H9 (cell line): ENCODE measurements at places on chromosomes 7 and 10. TPM values are rescaled to one million over a fixed set of nuclear protein-coding genes. Genes with fewer than 3 reads are reported as not detected.

- no peak for DNase-seq
Measured at GRCh38 chr7:156635529-156636385, 4.8 kb upstream of the RNF32 start.

- no peak for DNase-seq
Measured at GRCh38 chr10:5453749-5454489, 41.6 kb downstream of the NET1 start.

DNA sequence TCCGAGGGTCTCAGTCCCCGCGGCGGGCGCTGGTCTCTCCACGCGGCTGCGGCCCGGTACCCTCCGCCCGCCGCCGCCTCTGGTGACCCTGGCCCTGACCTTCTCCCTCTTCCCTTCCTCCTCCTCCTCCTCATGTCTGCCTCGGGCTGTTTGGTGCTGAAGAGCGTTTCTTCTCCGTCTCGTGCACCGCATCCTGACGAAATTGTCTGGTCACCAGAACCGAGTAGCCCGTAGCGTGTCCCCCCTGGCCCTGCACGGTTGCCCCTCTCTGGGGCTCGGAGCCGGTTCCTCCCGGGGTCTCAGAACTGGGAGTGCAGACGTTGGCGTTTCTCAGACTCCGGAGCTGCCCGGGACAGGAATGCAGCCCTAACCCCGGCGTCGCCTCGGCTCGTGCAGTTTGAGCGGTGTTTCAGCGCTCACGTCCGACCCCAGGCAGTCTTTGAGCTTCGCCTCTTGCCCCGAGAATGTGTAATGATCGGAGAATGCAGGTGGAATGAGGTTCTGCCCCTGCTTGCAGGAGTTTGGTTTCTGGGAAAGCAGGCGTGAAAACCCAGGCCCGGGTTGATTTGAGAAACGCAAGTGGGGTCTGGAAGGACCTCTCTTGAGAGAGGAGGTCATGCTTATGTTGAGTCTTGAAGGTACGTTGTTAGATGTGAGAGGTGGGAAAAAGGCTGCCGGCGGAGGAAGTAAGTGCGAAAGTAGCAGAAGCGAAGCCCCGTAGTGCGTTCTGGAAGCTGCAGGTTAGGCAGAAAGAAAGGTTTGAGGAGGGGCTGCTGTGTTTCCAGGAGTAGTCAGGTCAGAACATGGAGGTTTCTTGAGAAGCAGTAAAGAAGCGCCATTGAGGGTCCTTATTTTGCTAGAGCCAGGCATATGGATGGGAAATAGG lies 743 bp downstream of the RBM17 start:
- peak; percentile 44 for DNase-seq

DNA sequence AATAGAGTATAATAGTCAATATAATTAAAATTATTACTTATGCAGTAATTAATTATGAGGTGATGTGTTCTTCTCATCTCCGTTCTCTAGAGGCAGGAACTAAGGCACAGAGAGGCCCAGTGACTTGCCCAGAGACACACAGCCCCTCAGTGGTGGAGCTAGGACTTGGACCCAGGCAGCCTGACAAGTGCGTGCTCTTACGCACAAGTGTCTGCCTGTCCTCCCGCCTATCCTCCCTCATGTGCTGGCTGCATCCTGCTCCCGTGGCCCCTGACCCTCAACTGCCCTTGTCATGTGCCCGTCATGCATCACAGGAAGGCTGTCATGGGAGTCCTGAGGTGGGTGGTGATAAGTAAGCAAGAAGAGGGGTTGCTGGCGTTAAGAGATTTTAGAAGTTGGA lies 14.3 kb downstream of the IL2RA start:
- no peak for DNase-seq

GRCh38 chr10:110147961-110148360 lies 59.4 kb upstream of the MXI1 start:
- no peak for DNase-seq

DNA sequence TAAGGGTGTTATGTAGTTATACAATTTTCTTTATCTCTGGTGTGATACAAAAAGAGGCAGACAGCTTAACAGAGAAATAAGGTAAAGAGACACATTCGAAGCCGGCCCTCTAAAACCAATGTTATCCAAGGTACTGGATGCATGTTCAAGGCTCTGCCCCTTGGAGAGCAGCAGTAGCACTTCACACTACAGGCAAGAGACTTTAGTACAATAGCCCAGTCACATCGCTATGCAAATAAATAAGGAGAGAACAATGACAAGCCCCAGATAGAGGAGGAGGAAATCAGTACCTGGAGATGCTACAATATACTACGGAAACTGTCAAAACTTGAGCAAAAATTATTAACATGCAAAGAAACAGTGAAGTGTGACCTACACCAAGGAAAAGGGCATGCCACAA lies 111.1 kb downstream of the ITGB1 start:
- no peak for DNase-seq

- DNase-seq: no peak
Measured at GRCh38 chr7:66669088-66669487, 40.4 kb downstream of the KCTD7 start.

- DNase-seq: no peak
Measured at GRCh38 chr7:2660359-2661095, 27.5 kb upstream of the AMZ1 start.

DNA sequence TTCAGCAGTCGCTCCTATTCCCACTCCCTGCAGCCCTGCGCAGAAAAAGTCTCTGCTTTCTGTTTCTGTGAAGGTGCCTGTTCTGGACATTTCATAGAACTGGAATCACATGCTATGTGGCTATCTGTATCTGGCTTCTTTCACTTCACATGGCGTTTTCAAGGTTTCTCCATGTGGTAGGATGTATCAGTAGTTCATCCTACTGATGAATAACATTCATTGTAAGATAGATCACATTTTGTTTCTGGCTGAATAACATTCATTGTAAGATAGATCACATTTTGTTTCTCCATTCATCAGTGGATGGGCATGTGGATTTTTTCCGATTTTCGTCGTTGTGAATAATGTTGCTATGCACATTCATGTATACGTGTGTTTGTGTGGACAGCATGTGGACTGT lies 44.5 kb downstream of the HSPA12A start:
- no peak for DNase-seq

DNA sequence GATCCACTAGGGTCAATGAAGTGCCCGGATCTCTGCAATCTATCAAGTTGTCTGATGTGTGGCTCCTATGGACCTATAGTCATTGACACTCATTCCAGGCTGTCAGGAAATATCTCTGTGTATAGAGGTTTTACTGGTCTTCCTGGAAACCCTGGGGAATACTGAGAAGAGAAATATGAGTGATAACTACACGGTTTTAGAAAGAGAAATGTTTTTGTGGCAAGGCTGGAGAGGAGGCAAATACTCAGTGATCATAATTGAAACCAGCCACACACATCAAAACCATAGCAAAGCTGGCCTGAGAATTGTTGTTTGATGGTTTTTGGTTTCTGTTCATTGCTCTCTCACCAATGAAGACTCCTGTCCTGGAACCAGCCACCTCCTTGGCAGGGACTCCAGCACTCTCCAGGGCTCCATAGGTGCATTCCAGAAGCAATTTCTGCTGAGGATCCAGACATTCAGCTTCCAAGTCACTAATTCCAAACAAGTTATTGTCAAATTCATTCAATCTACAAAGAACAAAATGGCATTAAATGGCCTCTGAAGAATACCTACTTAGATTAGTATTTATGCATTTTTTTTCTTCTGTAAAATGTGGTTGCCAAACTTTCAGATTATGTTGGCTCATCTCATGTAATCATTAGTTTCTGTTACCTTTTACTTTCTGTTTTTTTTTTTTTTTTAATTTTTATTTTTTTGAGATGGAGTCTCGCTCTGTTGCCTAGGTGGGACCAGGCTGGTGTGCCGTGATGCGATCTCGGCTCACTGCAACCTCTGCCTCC lies 108.6 kb upstream of the ABI1 start:
- no peak for DNase-seq

DNA sequence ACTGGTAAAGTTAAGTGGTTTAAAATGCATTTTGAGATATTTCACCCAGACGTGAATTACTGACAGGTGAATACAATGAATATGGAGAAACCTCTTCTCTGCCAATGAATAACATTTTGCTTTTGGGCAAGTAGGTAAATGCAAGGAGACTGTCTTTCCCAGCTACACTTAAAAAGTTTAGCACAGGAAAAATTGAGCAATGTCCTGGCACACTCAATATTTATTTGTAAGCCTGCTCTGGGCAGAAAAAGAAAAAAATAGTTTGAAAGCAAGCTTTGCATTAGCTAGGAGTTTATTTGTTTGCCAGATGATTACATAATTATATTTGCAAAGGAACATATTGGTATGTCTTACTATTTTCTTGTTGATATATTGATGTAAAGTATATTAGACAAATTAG lies 624.2 kb downstream of the ACTR3B start:
- no peak for DNase-seq

VSTM4 gene
- 0.35 and 0.44 TPM in 2 replicates for total RNA-seq

GIMAP4 gene
- not detected in 2 replicates for total RNA-seq

ZNF488 gene
- 2.9 and 3.2 TPM in 2 replicates for total RNA-seq

TEX36 gene
- not detected in 2 replicates for total RNA-seq
